ENCODE measurements at places on chromosomes 12 and 14.

DNA sequence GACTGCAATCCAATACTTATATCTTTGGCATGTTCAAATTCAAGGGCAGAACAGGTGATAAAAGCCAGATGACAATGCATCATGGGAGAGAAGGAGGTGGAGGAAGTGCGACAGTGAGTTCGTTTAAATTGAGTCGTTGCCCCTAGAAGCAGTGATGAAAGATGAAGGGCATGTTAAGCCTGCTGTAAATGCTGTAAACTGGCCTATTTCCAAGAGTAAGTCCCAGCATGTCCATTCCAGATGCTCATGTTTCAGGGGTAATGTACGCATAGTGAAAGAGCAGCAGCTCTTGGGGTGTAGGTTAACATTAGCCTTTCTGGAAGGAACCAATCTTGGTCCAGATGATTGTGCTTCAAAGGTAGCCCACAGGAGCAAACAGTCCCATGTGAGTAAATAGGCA, 97.1 kb downstream of the C2CD5 start:
- no peak for DNase-seq

DNA sequence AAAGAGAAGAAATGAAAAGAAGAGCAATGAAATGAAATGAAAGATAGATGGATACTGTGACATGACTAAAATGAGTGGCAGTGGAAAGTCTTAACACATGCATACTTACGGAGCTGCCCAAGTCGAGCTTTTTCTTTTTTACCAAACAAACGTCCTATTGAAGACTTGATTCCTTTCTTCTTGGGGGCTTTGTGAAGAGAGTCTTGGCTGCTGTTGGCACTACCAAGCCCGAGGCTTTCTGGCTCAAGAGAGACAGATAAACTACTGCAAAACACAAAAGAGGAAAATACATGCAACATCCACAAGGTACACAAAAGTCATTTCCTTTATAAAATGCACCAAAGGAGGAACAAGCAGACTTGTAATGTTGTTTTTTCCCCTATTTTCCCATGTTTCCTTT, 261.2 kb downstream of the ACSS3 start:
- DNase-seq, result peak; percentile 46

DNA sequence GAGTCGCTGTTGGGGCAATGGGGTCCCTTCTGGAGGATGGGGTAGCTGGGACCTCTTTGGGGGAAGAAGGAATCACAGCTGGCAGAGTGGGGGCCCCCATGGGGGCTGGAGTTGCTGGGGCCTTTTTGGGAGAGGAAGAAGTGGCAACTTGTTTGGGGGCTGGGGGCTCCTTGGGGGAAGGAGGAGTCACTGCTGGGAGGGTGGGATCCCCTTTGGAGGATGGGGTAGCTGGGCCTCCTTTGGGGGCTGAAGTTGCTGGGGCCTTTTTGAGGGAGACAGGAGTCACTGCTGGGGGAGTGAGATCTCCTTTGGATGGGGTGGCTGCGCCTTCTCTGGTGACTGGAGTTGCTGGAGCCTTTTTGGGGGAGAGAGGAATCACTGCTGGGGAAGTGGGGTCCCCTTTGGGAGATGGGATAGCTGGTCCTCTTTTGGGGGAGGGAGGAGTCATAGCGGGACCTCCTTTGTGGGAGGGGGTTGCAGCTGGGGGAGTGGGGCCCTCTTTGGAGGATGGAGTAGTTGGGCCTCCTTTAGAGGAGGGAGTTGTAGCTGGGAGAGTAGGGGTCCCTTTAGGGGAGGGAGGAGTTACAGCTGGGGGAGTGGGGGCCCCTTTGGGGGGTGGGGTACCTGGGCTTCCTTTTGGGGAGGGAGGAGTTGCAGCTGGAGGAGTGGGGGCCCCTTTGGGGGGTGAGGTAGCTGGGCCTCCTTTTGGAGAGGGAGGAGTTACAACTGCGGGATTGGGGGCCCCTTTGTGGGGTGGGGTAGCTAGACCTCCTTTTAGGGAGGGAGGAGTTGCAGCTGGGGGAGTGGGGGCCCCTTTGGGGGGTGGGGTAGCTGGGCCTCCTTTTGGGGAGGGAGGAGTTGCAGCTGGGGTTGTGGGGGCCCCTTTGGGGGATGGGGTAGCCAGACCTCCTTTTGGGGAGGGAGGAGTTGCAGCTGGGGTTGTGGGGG, 7.9 kb downstream of the NACA start:
- DNase-seq, result no peak

GRCh38 chr14:54226103-54226502, 170.7 kb upstream of the CDKN3 start:
- no peak for DNase-seq

- no peak for DNase-seq
Observed at GRCh38 chr12:89364058-89364457, 11.8 kb upstream of the DUSP6 start.

GRCh38 chr14:55832122-55832911, 252.3 kb downstream of the KTN1 start:
- no peak for DNase-seq

GRCh38 chr12:49349266-49349665, 2.6 kb downstream of the DNAJC22 start:
- DNase-seq, result no peak

DNA sequence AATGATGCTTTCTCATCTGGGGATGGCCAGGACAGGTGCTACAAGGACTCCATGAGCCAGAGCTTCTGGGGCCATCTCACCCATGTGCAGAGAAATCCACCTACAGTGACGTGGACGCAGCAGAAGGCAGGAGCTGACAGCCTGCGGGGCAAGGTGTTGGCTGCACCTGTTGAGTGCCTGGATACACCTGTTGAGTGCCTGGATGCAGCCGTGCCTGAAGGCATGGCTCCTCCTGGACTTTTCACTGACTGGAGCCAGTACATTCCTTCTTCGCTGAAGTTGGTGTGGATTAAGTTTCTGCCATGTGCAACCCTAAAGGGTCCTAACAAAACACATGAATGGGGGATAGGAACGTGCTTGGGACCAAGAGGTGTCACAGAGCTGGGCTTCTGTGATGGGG, 7.4 kb upstream of the DIO3 start:
- DNase-seq, result no peak

GRCh38 chr12:83408146-83408545, 721.4 kb downstream of the TMTC2 start:
- DNase-seq, result no peak

- no peak for DNase-seq
Observed at GRCh38 chr14:41403360-41403759, 203.3 kb upstream of the LRFN5 start.

- DNase-seq, result no peak
Observed at GRCh38 chr12:102426599-102427542, 53.5 kb downstream of the IGF1 start.

- DNase-seq, result no peak
Observed at GRCh38 chr14:95555053-95555452, 20.2 kb downstream of the GLRX5 start.

DNA sequence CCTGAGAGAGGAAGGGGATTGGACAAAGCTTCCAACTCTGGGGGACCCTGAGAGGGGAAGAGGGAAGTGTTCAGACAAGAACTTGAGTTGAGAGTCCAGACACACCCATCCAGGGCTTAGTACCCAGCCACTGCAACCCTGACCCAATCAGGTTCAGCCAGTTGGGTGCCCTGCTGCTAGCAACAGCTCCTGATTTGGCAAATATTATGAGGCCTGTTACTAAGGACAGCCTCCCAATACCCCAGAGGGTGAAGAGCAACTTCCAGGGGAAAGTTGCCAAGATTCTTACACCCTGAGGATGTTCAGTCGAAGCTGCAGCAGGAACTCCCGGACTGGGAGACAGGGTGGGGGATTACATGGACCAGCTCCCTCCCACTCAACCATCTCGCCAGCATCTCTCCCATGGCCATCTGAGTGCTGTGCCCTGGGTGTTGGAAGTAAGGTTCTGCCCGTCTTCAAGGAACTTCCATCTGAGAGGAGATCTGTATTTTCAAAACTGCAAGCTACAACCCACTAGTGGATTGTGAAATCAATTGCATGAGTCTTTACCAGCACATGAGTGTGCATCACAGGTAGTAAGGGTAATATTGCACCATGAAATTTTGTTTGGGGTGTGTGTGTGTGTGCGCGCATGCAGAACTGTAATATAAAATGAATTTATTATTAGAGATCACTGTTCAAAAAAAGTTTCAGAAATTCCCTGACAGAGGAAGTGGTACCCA, 11.5 kb upstream of the KRT78 start:
- DNase-seq, result no peak

DNA sequence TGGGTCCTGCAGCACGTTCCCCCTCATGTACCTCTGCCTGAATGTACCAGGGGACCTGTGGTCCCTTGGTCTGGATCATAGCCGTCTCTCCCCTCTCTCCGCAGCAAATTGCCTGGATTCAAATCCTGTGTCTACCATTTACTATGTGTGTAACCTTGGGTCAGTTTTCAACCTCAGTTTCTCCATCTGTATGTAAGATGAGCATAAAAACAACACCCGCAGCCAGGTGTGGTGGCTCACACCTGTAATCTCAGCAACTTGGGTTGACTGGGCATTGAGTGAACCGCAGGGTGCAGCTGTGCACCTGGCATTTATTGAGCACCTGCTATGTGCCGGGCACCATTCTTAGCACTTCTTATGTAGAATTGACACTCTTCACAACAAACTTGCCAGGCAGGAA, 14.1 kb downstream of the CYP46A1 start:
- no peak for DNase-seq
